ENCODE measurements at places on chromosomes 11 and 22. TPM values are rescaled to one million over a fixed set of nuclear protein-coding genes. Genes with fewer than 3 reads are reported as not detected.

YPEL4 gene
- total RNA-seq = 13.5 TPM

KAT5 gene
- total RNA-seq = 109 TPM

OR2AG2 gene
- not detected for total RNA-seq

SLC2A11 gene
- 21.9 TPM for total RNA-seq

UPB1 gene
- 4.1 TPM for total RNA-seq

SLC22A9 gene
- not detected for total RNA-seq

OR52N4 gene
- total RNA-seq = 2.3 TPM

STK33 gene
- 0.54 TPM for total RNA-seq

RCOR2 gene
- total RNA-seq = 0.26 TPM

NLRX1 gene
- total RNA-seq = 7.2 TPM

NXPE2 gene
- total RNA-seq = not detected

SART1 gene
- total RNA-seq = 85.6 TPM

SLC1A2 gene
- total RNA-seq = 0.12 TPM

MMP27 gene
- total RNA-seq = not detected

NRGN gene
- total RNA-seq = 1.2 TPM

LDHAL6A gene
- total RNA-seq = not detected

RAG1 gene
- 0.51 TPM for total RNA-seq

TPBGL gene
- total RNA-seq = 0.59 TPM

NCR3LG1 gene
- 3.6 TPM for total RNA-seq

SEPTIN5 gene
- 1.2 TPM for total RNA-seq

Measured in T-cell (primary cell).